ENCODE measurements at places on chromosomes 7 and 10.

DNA sequence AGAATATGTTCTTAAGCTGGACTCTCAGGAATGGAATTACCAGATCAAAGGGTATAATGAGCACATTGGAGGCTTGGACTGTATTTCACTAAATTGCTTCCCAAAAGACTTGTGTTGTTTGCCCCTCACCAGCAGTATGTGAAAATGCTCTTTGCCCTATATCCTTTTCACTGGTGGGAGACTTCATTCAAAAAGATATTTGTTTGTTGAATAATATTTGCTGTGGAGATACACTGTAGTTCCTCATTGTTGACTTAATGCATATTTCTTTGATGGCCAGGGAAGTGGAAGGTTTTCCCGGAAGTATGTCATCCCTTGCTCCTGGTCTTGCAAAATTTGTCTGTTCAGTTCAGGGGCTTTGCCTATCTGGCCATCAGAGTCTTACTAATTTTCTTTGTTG, 19.4 kb downstream of the GSTO2 start:
- no peak for DNase-seq

DNA sequence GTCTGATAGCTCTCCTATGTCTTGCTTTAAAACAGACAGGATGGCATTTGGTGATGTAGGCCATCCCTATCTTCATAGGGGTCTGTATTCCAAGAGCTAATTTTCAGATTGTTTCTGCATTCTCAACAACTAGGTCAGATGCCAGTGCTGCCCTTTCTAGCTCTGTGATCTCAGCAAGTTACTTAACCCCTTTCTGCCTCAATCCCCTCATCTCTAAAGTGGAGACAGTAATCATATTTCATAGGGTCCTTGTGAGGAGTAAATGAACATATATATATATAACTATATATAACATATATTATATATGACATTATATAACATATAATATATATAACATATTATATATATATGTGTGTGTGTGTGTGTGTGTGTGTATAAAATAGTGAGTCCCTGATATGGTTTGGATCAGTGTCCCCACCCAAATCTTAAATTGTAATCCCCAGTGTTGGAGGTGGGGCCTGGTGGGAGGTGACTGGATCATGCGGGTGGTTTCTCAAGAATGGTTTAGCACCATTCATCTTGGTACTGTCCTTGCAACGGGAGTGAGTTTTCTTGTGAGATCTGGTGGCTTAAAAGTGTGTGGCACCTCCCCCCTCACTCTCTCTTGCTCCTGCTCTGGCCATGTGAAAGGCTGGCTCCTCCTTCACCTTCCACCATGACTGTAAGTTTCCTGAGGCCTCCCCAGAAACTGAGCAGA, 45.2 kb downstream of the HIPK2 start:
- no peak for DNase-seq

GRCh38 chr7:100444311-100445278, 8.3 kb upstream of the PPP1R35 start:
- no peak for DNase-seq

DNA sequence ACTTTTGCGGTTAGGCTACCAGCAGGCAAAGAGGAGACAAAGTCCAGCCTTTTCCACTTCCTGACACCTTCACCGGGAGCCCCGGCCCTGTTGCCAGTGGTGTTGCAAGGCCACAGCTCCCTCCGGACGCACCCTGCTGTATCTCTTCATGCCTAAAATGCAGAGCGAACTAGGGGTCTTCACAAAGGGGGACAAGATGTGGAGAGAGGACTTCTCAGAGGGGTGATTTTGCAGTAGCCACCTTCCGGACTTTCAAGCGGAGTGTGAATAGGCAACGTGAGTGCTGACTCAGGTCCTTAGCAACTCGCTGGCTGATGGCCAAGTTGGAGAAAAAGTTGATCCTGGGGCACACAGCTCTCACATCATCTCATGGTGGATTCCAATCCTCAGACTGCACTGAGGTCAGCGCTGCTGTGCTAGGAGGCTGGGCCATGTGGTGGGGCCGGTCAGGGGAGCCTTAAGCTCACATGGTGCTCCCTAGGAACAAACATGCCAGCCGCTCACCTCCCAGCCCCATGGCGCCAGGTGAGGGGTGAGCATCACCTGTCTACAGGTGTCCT, 166.3 kb downstream of the LCOR start:
- no peak for DNase-seq

GRCh38 chr7:124667312-124668153, 98.1 kb downstream of the GPR37 start:
- no peak for DNase-seq

GRCh38 chr10:11886851-11887250, 63.7 kb downstream of the PROSER2 start:
- DNase-seq, result no peak

GRCh38 chr10:6722616-6723004, 142.5 kb upstream of the PRKCQ start:
- DNase-seq, result no peak

GRCh38 chr10:56298941-56299340, 62.1 kb downstream of the ZWINT start:
- DNase-seq, result no peak

DNA sequence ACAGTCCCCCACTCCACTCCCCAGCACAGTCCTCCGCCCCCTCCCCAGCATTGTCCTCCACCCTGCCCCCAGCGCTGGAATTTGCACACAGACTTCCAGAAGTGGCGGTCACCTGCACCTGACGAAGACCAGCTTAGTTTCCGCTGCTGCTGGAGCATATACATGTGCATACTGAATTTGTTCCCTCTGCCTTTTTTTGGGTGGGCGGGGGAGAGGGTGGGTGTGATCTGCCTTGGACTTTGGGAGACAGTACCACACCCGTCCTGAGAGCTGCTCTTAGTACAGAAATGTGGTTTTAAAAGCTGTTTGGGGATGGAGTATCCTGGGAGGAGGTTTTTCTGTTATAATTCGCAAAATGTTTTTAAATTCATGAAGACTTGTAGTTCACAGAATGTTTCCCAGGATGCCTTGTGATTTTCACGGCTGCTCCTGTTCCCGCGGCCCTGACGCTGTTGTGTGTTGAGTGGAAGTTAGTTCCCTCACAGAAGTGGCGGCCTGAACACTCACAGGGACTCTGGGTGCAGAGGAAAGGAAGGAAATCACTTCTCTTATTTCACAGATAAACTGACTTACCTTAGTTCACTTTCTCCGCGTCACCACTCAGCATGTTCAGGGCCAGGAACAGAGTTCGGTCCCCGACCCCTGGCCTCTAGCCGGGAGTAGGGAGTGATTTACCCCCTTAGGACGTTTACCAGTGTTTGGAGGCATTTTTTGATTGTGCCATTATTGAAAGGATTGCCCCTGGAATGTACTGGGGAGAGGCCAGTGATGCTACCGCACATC, 18.6 kb downstream of the PFKP start:
- no peak for DNase-seq

GRCh38 chr7:151179287-151179860, 7.7 kb downstream of the ASB10 start:
- no peak for DNase-seq

- no peak for DNase-seq
Observed at GRCh38 chr7:156141941-156142340, 329.7 kb upstream of the SHH start.

DNA sequence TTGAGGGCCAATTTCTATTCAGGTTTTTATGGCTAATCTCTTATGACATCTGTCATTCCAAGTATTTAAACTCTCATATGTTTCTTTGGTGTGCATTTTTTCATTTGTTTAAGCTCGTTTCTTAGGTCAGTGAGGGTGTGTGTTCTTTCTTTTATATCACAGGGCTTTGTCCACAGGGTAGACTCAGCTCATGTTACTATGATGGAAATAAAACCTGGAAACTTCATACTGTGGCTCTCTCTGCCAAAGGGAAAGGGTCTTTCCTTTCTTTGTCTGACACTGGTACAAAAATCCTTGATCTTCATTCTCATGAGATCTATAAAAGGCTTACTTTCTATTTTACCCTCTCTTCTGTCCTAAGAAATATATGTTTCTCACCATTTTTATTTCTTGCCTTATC, 129.6 kb upstream of the SP8 start:
- no peak for DNase-seq

DNA sequence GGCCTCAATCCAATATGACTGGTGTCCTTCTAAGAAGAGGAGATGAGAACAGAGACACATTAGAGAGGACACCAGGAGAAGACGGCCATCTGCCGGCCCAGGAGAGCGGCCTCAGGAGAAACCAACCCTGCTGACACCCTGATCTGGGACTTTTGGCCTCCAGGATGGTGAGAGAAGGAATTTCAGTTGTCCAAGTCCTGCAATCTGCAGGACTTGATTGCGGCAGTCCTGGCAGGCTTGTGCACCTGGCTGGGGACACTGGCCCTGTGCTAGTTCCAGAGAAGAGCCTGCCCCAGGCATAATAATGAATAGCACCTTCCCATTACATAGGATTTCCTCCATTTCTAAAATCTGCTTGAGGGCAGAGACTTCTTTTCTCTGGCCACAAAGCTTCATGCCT, 409.9 kb upstream of the SHH start:
- no peak for DNase-seq

All from stimulated activated CD8-positive, alpha-beta memory T cell treated with anti-CD3 and anti-CD28 coated beads, Interleukin-15, amount 100 ng/mL, for 24 hours (primary cell).